Left forelimb (tissue), 1 donor: ENCODE measurements at places on chromosomes 1 and 21.

GRCh38 chr1:7495962-7496361 is 275.1 kb upstream of the VAMP3 start:
- no peak for DNase-seq

GRCh38 chr1:234730770-234731568 is 121.0 kb upstream of the IRF2BP2 start:
- peak; percentile 47 for DNase-seq

DNA sequence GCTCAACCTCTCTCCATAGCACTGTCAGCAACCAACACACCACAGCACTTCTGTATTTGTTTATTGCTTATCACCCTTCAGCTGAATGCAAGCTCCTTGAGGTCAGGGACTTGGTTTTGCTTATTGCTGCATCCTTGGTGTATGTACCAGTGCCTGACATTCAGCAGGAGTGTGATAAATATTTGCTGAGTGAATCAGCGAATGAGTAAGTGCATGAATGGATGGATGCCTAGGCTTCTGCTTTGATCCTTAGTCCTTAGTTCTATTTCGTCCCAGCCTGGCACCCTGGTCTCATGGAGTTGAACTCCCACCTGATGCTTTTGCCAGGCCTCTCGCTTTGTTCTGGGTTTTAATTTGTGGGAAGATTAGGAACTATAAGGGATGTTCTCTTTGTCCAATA is 88.2 kb downstream of the ZSCAN20 start:
- DNase-seq = no peak

- no peak for DNase-seq
Measured at GRCh38 chr1:184629266-184629665, 125.4 kb downstream of the EDEM3 start.

GRCh38 chr1:39845569-39846566 is 37.4 kb downstream of the TRIT1 start:
- peak; percentile 87 for DNase-seq

GRCh38 chr21:17003763-17004373 is 509.0 kb upstream of the CXADR start:
- no peak for DNase-seq

DNA sequence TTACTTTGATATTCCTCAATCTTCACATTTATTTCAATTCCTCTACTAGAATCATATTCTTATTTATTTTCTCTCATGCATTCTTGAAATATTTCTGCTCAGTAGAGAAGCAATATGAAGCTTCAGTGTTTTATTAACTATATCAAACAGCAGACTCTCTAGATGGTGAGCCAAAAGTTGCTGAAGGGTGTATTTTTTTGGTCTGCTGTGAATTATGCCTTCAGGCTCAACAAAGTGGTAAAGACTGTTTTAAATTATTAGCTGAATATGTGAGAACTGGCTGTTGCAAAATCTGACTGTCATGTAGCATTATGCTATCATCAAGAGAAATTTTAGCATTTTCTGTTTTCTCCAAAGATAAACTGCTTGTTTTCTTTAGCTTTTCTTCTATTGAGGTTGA is 24.9 kb upstream of the CDC42BPA start:
- DNase-seq = no peak

- DNase-seq = no peak
Measured at GRCh38 chr1:156002188-156002911, 18.4 kb downstream of the SSR2 start.

DNA sequence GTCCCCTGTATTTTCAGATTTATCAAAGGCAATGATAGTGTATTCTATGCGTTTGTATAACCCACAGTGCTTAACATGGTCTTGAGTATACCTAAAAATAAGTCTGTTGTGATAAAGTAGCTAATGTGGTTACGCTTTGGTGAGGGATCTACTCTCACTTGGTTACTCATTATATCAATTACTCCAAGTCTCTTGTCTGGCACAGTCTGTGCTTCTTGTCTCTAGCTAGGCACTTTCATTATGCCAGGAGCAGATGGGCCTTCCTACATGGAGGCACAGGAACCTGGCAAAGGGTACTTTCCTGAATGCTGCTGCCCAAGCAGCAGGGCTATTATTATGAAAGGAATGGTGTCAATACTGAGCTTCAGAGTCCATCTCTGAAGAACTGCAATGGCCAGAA is 4.2 kb upstream of the PTPN22 start:
- DNase-seq = no peak

DNA sequence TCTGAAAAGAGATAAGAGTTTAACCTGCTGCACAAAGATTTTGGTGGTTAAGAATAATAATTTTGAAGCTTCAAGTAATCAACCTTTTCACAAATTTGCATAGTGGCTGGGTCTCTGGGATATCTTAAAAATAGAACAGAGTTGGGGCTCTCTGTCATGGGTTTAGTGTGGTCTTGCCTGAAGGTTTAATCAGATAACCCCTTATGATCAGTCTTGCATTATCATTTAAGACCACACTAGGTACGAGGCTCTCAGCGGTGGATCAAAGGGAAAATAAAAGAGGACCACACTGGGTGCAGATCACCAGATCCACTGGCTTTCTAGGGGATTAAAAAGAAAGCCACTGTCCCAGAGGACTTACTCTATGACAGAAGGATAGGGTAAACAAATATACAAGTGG is 19.5 kb downstream of the LRRC8C start:
- no peak for DNase-seq

DNA sequence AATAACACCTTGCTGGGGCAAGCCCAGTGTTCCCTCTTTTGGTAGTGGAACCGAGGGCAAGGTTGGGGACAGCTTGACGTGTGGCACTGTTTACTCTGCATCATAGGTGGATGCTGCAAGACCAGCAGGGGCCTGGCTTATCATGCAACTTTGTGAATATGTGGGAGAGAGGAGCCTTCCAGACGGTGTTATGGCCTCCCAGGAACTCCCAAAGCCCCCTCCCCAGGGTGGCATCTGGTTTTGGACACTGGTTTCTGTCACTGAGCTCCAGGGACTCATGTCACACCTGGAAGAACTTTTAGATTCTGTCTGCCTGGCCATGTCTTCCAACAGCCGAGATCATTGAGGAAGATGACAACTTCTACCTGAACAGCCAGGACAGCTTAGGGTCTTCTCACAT is 1.4 kb upstream of the TLR5 start:
- no peak for DNase-seq

- no peak for DNase-seq
Measured at GRCh38 chr1:208074353-208074752, 163.4 kb upstream of the CD34 start.

DNA sequence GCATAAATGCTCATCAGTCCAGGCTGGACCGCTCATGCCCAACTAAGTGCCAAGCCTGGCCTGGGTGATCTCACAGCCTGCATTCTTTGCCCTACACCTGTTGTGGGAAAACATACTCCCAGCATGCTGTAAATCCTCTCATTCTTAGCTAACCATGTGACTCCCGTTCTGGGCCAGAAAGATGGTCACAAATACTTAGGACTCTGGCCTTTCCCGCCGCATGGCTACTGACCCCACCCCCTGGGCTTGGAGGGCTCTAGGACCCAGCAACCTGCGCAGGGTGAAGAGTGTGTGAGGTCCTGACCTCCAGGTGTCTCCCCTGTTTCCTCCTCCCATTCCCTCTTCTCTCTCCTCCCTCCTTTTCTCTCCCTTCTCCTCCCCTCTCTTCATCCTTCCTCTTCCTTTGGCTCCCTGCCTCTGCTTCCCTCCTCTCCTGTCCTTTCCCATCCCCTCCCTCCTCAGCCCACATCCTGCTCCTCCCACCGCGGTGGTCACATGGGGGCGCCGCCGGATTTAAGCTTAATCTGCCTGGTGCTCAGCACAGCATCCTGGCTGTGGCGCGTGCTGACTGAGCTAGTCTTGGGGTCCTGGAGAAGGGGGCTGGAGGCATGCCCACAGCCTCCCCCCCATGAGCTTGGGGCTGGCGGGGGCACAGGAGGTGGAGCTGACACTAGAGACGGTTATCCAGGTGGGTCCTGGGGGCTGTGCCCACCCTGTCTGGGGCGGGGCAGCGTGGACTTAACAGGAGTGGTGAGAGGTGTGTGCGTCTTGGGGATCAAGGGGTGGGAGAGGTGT is at the start of gene CROCC:
CROCC (plus strand) TSS at position 541 of the 795 bp plus-strand sequence; CDS start at position 629, 88 bp downstream.
- no peak for DNase-seq

- DNase-seq = no peak
Measured at GRCh38 chr1:182668521-182669054, 15.8 kb downstream of the RGS8 start.

DNA sequence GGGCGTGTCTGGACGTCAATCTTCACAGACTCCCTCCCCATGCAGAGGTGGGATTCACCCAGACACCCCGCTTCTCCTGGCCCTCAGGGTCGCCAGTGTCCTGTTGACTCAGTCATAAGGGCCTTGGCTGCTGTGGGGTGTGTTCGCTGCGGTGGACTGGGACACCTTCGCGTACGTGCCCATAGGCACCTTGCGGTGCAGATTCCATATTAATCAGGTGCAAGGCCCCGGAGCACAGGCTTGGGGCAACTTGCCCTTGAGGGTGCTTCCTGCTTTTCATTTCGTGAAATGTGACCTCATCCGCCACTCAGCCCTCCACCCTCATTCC is 398 bp upstream of the SLC30A10 start:
- DNase-seq = no peak

DNA sequence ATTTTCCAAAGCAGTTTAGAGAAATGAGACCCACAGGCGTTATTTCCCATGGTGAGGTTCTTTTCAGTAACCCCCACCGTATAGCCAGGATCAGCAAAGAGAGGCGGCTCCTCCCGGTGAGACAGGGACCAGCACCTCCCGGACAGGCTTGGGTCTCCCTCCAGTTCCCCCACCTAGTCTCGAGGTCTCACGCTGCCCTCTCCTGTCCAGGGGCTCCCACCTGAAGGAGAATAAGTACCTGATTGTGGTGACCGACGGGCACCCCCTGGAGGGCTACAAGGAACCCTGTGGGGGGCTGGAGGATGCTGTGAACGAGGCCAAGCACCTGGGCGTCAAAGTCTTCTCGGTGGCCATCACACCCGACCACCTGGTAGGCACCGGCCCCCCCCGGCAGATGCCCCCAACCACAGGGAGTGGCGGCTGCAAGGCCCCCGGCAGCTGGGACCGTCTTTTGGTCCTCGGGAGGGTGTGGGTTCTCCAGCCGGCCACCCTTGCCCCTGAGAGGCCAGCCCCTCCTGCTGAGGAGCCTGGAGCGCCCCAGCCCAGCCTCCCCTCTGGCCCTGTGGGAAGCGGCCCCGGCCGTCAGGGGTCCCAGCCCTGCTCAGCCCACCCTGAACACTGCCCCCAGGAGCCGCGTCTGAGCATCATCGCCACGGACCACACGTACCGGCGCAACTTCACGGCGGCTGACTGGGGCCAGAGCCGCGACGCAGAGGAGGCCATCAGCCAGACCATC is 4.9 kb downstream of the COL6A1 start:
- no peak for DNase-seq

- no peak for DNase-seq
Measured at GRCh38 chr1:65420590-65421350, at the start of the genes LEPR and LEPROT. Gene LEPR (plus strand): TSS chr1:65420668. CDS start chr1:65565566, 144,898 bp downstream. Gene LEPROT (plus strand): TSS chr1:65420668. CDS start chr1:65420725, 57 bp downstream.

- DNase-seq = no peak
Measured at GRCh38 chr1:34398916-34399275, 222.2 kb downstream of the C1orf94 start.

GRCh38 chr1:180137776-180138175 is 16.9 kb upstream of the QSOX1 start:
- no peak for DNase-seq

DNA sequence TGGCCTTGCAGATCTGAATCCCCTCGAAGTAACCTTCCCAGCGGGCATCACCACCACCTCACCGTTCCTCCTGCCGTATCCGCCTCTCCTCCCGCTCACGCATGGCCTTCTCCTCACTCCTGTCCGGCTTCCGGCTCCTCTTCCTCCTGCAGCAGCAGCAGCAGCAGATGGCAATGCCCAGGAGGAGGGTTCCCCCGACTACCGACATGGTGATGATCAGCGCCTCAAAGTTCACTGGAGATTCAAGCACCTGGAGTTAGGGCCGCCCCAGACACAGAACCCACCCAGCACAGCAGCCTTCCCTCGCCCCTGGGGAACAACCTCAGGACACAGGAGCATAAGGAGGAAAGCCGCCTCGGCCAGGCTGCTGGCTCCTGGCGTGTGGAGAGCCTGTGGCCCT is 17.4 kb downstream of the PTTG1IP start:
- no peak for DNase-seq

DNA sequence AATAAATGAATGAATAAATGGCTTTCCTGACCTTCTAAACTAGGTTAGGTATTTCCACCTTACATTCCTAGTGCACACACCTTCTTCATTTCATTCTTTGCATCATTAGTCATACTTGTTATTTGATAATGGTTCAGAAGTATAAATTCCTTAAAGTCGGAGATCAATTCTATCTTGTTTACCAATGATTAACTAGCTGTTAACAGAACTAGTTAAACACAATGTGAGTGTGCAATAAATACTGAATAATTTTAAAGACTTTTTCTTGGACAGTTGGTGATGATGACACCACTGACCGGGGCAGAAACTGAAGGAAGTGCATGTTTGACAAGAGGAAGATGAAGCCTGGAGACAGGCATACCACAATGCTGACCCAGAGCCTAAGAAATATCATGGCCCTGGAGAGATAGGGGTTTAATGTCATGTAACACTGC is 207.1 kb upstream of the DEPDC1 start:
- no peak for DNase-seq
